ENCODE measurements at places on chromosomes 7 and 10.
A peak's percentile ranks its signal among the peaks of the same experiment; 100 is the strongest.

DNA sequence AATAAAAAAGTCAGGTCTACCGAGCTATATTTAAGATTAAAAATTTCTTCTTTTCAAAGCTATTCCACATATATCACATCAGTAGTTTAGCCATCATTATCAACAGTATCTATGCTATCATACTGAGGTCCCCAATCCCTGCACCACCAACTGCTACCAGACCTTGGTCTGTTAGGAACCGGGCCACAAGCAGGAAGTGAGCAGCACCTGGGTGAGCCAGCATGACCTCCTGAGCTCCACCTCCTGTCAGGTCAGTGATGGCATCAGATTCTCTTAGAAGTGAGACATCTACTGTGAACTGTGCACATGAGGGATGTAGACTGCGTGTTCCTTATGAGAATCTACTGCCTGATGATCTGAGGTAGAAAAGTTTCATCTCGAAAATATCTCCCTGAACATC is 632.1 kb upstream of the KCND2 start:
- DNase-seq: no peak

- no peak for DNase-seq
Observed at GRCh38 chr10:51121861-51122260, 47.6 kb downstream of the PRKG1 start.

DNA sequence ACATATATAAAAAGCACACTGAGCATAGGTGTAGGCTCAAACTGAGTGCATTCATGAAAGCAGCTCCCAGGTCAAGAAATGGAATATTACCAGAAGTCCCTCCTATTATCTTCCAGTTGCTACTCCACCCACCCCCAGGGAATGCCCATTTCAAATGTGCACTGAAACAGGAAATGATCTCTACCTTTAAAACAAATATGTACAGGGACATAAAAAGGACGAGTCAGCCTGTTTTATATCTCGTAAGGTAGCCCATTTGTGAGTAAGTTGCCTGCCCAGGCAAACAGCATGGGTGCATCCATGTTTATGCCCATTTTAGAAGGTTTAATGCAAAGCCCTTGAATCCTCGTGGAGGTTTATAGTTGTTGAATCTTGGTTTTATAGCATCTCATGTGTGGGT is 10.4 kb downstream of the FFAR4 start:
- no peak for DNase-seq

- no peak for DNase-seq
Observed at GRCh38 chr10:20927456-20927855, 30.3 kb upstream of the NEBL start.

- DNase-seq: no peak
Observed at GRCh38 chr10:5968037-5968680, 9.2 kb downstream of the IL15RA start.

DNA sequence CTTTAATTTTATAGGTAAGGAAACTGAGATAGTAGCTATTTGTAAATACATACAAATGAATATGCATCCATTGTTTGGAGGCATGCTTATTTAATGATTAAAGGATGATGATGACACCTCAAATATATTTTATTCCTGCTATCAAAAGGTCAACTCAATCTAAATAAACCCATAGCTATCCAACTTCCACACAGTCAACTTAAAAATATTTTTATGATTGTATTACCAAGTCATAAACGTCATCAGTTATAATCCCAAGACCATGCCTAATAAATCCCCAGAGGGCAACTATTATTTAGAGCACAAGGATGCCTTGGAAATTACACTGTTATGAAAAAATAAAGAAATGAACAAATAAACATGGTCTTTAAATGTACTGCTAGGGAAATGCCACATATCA is 102.1 kb downstream of the MPP7 start:
- no peak for DNase-seq

GRCh38 chr10:110279407-110279986 is 25.2 kb downstream of the SMNDC1 start:
- peak; percentile 29 for DNase-seq

DNA sequence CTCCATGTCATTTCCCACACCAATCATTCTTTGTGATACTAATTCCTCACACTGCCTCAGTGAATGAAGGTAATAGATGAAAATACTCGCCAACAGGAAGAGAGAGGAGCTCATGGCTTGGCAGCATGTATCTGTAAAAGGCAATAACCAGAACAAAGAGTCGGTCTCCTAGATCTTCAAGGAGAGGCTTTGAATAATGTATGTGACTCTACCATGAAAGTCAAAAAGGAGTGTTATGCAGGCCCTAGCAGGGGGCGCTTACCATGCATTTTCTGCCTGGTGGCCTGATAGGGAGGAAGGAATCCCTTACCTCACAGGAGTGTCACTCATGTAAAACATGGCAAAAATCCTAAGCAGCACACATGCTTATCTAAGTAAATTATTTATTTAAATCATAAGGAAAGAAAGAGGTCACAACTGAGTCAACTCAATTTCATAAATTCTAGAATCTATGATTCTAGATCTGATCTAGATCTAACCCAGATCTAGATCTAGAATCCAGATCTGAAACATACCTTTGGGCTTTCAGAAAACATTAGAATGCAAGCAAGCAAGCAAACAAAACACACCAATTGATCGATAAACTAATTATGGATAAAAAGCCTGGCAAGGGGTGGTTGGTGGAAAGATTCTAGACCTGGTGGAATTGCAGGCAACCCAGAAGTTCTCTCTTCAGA is 226.3 kb upstream of the KLF6 start:
- no peak for DNase-seq

DNA sequence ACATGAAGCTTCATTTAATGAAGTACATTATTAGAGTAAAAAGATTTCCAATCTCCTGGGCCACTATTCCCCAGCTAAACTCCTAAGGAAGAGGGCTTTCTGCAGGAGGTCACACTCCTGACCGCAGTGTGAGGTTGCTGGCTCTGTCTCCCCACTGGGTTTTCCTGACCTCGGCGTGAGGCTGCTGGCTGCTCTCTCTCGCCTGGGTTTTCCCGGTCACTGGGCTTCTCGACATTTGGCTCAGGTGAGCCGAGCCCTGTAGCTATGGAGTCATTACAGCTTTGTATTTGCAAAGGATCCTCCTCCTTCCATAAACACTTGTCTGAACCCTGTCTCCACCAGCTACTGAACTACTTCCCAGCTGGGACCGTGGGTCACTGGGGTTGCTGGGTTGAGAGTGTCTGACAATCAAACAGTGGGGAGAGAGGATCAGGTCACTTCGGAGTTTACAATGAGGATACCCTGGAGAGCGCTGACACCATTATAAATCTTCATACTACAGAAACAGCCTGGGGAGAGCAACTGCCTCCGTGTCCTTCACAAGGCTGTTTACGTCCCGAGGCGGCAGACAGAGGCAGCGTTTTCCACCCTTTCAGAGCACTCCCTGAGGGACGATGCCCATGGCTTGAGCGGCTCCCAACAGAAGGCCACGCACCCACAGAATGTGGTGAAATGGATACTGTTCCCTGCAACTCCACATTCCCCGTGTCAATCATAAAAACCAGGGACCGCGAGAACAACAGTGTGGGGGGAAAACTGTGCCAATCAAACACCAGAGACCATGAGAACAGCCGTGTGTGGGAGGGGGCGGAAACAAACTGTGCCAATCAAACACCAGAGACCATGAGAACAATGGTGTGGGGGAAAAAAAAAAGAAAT is 226.2 kb downstream of the ZMYND11 start:
- no peak for DNase-seq

DNA sequence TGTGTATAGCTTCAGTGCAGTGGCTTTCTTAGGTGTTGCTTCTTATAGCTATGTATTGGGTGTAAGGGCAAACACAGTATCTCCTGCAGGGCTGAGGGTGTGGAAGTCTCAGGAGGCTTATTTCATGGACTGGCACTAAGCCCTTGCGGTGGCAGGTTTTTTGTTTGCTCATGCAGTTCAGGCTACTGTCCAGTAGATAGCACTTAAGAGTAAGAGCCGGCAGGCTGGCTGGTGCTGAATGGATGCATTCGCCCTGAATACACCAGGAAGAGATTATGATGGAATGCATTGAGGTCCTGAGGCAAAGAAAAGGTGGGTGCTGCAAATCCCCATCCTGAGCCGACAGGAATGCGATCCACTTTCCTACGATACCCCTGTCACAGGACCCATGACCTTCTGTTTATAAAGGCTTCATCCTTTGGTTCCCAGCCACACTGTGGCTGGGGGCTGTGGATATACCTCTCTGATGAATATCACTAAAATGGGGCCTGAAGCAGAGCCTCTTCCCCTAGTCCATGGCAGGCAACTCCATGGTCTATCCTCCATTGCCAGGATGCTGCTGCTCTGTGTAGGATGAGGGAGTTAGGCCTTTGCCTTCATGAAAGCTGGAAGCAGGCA is 44.9 kb downstream of the ANXA8 start:
- DNase-seq: no peak
